ENCODE measurements at places on chromosomes 11 and 22. TPM values are rescaled to one million over a fixed set of nuclear protein-coding genes. Genes with fewer than 3 reads are reported as not detected.

Gene PCNX3
- 8.3 TPM for total RNA-seq

Gene PELI3
- total RNA-seq = 7.6 TPM

Gene VWCE
- total RNA-seq = 0.63 TPM

Gene MAFF
- total RNA-seq = 8.4 TPM

Gene LRRC56
- 0.90 TPM for total RNA-seq

Gene NRGN
- 0.37 TPM for total RNA-seq

GRCh38 chr22:33393432-33393831 is 335.3 kb upstream of the SYN3 start:
- DNase-seq = no peak

DNA sequence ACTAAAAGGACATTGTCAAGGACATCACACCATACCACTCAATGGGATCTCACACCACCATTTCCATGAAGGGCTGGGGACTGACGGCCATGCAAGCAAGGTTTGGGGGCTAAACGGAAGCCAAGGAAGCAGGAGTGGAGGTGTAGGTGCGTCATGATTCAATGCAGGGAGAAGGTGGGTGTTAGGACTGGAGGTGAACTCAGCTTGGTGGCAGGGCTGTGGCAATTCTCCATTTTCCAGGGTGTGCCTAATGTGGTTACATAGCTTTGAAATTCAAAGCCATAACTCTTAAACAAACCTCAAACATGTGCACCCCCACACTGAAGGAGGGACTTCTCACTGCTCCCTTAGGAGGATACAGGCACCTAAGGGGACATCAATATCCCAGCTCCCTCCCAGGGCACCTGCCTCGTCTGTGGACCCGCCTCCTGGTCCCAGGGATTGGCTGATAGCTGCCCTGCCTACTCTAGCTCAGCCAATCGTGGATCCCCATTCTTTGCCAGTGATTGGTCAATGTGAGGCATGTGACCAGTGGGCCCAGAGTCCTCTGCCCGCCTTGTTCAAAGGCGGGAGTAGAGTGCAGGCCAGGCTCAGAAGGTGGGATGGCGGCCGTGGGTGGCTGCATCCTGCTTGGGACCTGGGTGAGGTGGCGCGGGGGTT is 64.6 kb downstream of the CTTN start:
- DNase-seq = no peak

DNA sequence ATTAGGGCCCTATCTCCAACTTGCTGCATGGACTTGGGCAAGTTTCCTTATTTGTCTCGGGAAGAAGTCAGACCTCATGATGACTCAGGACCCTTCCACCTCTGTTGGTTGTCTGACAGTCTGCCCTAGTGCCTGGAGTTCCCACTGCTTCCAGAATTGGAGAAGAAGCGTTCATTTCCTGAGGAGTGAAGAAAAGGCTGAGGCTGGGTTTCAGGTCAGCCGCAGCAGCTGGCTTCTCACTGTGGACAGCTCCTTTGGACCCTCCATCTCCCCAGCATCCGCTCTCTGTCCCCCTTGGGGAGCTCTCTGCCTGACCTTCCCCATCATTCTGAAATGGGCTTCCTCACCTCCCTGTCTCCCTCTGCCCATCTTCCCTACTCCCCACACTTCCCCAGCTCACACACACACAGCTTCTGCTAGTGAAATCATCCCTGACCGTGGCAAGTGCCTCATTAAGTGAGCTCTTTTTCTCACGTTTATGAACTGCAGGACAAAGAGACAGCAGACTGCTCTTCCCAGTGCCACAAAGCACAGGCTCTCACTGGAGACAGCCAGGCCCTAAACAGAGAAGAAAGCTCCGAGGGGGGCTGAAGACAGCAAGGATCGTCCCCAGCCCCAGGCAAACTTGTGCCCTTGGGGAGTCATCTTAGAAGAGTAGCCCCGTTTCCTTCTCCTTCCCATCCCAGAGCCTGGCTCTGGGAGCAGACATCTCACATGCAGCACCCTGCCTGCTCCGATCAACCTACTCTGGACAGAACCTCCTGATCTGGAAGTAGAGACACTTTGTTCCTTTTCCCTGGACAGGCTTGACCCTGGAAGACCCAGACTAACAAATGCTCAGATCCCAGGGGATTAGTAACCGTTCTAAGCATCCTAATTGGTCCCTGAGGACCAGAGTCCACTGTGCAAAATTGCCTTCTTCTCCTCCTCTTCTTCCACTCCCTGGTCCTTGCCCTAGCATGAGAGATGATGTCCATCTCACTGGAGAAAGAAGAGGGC is 157.9 kb downstream of the FEZ1 start:
- no peak for DNase-seq

DNA sequence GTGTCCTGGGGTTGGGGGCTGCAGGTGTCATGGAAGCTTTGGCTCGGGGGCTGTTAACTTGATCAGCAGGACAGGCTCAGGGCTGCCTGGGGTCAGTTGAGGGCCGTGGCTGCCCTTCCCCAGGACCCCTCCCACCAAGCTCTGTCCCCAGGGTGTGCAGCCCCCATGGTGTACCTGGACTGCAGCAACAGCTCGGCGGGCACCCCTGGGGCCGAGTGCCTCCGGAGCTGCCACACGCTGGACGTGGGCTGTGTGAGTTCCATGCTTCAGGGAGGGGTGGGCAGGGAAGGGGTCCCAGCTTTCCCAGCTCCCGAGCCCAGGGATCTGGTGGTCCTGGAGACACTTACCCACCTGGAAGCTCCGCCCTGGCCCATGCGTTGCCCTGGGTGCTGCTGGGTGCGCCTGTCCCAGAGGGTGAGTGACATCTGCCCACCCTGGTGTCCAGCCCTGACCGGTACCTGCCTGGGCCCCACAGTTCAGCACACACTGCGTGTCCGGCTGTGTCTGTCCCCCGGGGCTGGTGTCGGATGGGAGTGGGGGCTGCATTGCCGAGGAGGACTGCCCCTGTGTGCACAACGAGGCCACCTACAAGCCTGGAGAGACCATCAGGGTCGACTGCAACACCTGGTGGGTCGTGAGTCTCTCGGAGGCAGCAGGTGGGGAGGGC is 11.3 kb downstream of the MUC5B start:
- no peak for DNase-seq

GRCh38 chr11:2799881-2800654 is 85.5 kb downstream of the CDKN1C start:
- no peak for DNase-seq

DNA sequence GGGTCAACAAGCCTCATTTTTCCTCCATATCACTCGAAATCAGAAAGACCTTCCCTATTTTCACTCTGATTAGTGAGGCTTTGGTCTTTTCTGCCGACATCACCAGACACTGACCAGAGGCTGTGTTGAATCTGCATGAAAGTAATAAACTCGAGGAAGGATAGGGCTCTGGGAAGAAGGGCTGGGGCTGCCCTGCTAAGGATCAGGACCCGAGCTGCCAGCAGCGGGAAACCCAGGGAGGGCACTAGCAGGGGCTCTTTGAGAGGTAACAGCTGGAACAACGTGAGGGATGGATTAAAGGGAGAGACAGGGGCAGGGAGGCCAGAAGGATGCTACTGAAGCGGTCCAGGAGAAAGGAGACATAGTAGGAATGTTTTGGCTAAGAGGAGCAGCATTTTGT is 377.5 kb upstream of the NARS2 start:
- no peak for DNase-seq

GRCh38 chr11:58195939-58196338 is 7.1 kb downstream of the OR9Q2 start:
- DNase-seq = no peak

- DNase-seq = no peak
Observed at GRCh38 chr11:8408151-8408941, 144.7 kb upstream of the LMO1 start.

GRCh38 chr11:80980227-80980626 is 1539.4 kb upstream of the TENM4 start:
- DNase-seq = no peak

DNA sequence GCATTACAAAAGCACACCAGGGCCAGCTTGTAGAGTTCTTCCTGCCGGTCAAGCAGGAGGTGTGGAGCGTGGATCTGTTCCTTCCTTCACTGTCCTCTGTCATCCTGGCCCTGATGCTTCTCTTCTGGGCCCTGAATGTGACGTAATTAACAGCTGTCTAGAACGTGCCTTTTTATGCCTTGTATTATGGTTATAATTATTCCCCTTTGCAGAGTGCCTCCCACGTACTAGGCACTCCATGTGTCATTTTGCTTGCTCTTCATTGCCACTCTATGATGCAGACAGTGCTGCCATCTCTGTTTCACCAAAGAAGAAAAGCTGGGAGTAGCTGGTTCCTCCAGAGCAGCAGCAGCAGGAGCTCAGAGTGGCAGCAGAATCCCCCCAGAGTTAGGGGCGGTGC is 132.1 kb upstream of the TTC12 start:
- no peak for DNase-seq

DNA sequence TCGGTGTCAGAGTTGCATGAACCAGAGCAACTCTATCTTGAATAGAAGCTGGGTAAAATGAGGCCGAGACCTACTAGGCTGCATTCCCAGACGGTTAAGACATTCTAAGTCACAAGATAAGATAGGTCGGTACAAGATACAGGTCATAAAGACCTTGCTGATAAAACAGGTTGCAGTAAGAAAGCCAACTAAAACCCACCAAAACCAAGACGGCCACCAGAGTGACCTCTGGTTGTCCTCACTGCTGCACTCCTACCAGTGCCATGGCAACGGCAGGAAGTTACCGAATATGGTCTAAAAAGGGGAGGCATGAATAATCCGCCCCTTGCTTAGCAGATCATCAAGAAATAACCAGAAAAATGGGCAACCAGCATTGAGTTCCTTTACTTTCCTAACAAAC is 2.4 kb upstream of the KAT5 start:
- no peak for DNase-seq

DNA sequence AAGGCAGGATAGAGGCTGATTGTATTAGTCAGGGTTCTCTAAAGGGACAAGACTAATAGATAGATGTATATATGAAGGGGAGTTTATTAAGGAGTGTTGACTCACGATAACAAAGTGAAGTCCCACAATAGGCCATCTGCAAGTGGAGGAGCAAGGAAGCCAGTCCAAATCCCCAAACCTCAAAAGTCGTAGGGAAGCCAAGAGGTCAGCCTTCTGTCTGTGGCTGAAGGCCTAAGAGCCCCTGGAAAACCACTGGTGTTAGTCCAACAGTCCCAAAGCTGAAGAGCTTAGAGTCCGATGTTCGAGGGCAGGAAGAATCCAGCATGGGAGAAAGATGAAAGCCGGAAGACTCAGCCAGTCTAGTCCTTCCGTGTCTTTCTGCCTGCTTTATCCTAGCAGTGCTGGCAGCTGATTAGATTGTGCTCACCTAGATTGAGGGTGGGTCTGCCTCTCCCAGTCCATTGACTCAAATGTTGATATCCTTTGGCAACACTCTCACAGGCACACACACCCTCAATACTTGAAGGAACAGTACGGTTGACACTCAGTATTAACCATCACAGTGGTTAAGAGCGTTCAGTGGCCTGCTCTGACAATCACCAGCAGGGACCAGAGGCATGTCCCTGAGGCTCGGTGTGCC is 135.6 kb downstream of the CSNK2A3 start:
- DNase-seq = no peak

- no peak for DNase-seq
Observed at GRCh38 chr11:5626196-5626595, 1.4 kb downstream of the TRIM34 start.

GRCh38 chr22:49788504-49788903 is 39.2 kb downstream of the BRD1 start:
- no peak for DNase-seq

Measured in urinary bladder (tissue), 4 donors.